ENCODE measurements at places on chromosomes 1 and 21. TPM values are rescaled to one million over a fixed set of nuclear protein-coding genes. Genes with fewer than 3 reads are reported as not detected.
A peak's percentile ranks its signal among the peaks of the same experiment; 100 is the strongest.

- no peak for DNase-seq
Observed at GRCh38 chr1:50620680-50621329, 197.6 kb upstream of the DMRTA2 start.

OR2T11 gene
- not detected for total RNA-seq

GRCh38 chr1:40653851-40654537, 11.5 kb downstream of the RIMS3 start:
- peak; percentile 54 for DNase-seq

DNA sequence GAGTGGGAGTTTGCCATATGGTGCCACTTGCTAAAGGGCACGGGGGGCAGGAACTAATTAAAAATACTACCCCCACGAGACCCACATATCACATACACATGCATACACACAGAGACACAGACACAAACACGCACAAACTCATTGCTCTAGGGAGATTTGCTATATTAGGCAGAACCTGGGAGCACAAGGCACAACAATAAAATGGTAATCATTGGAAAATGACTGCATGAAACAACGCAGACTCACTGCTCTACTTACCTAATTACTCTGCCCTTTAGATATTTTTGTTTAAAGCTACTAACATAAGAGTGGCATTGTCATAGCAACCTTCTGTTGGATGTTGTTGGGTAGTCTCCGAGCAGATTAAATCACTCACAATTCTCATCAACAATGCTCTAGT, 20.3 kb upstream of the RGS4 start:
- DNase-seq, result no peak

DNA sequence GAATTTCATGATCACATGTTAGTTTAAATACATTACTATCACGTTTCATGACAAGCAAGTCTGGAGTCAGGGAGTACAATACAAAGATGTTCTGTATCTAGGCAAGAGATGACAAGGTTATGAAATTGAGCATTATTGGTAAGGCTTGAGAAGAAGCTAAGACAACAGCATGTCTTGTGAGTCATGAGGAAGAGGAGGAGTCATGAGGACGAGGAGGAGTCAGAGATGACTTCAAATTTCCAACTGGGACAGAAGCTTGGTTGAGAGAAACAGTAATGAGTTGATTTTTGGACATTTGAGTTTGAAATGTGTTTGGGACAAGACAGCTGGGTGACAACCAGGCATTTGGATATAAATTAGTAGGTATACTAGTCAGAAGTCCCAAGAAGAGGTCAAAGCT, 4.3 kb upstream of the UBE2U start:
- DNase-seq, result no peak

- no peak for DNase-seq
Observed at GRCh38 chr1:246592695-246593094, 26.4 kb downstream of the CNST start.

GRCh38 chr1:206666954-206667665, 17.6 kb upstream of the MAPKAPK2 start:
- DNase-seq, result no peak

DNA sequence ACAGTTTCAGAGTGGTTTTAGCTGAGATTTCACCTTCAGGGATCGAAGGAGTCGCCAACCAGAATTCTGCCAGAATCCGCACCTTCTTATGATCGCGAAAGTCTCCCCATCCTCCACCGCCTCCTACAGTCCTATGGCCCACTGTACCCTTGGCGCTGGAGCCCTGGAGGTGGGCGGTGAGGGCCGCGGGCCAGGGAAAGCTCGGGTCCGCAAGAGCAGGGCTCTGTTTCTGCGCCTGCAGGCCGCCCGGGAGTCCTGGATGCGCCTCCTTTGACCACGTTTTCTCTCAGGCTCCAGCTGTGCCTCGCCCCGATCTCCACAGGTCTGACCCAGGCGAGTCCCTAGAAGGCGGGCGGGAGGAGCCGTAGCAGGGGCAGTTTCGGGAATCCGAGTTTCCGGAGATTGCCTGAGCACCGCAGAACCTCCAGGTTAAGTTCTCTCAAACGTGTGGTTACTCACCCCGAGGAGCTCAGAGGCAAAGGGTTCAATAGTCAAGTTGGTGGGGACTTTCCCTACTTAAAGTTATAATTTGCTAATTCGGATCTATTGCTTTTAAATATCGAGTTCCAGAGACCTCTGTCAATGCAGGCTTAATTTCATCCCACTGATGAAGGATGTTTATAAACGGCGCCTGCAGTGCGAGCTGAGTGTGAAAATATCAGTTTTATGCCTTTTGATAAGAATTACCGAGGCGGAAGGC, 3.2 kb upstream of the LHX8 start:
- no peak for DNase-seq

DNA sequence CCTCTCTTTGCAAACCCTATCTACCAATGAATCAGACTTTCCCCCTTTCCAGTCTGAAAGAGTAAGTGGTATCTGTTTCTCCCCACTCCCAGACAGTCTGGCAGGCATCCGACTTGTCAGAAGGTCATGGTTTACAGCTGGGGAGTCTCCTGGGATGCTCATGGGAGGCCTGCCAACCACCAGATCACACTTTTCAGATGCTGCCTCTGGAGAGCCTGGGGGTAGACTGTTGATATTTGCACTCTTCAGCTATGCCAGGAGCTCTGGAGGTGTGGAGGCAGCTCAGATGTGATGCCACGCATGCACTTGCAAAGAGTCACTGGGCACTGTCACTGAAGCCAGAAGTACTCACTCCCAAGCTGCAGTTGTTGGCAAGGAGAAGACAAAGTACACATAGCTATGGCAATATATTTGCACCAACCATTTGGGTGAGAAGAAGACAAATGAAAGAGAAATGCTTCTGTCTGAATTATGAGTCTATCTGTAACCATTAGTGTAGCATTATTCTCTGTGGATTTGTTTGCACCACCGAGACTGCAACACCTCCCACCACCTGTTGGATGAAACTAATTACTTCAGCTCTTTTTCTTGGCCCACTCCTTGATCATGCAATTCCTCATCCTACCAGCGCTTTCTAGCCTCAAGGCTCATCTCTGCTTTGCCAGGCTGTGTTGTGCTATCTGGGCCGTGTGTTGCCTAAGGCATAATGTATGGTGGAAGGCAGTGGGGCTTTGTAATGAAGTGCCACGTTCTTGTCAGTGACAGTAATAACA, 133.0 kb upstream of the SPAG17 start:
- no peak for DNase-seq

LCE1A gene
- not detected for total RNA-seq

S100A2 gene
- total RNA-seq, result 9.6 TPM

DNA sequence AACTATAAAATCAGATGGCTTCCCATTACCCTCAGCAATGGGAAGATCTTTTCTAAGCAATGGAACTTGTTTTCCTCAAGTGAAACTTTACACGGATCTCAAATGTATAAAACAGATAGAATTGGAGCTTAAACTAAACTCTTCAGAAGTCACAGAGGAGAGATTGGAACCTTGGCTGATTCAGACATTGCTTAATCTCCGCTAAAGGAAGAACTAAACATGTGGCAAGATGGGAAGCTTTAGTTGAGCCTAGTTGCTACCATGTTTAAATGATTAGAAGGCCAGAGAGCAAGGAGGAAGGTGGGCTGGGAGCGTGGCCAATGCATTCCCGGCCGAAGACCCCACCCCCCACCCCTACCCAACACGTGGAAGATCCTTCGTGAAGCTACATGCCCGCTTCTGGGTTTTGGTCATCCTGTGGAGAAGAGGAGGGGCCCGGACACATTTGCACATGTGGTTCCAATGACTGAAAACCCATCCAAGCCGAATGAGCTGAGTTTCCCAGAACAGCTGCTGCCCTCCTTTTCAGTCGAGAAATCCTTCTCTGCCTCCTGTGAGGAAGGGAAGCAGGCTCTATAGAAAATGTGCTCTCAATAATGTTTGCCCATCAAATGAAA, 164.3 kb downstream of the MIS18A start:
- no peak for DNase-seq

FBXO2 gene
- total RNA-seq, result 11.3 TPM

TMEM200B gene
- 41.3 TPM for total RNA-seq

- DNase-seq, result no peak
Observed at GRCh38 chr1:10901091-10901890, 104.8 kb upstream of the CASZ1 start.

- DNase-seq, result no peak
Observed at GRCh38 chr1:71785000-71785399, 497.3 kb downstream of the NEGR1 start.

CD84 gene
- total RNA-seq, result 6.4 TPM

DNA sequence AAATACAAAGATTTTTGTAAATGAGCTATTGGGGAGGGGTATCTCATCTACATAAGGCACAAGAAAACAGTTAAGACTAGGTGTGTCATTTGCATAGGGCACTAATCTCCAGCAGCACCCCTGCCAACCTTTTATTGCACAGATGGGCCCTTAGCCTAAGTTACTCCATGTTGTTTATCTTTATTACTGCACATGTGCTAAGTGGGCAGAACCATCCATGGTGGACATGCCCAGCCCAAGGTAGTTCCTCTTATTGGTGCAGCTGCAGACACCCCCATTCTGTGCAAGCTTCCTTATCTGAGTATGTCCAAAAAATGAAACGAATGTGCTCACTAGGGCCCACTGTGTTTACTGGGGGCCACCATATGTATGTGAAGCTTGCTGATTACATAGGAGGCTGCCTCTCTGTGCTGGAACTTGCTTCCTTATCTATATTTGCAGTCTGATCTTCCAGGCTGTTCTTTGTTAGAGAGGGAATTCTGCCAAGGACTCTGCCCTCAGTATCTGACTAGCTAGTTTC, 77.3 kb upstream of the NEK7 start:
- no peak for DNase-seq

Measured in testis (tissue), 5 donors.